CD4-positive, CD25-positive, alpha-beta regulatory T cell (primary cell): ENCODE measurements at places on chromosomes 3 and 15. TPM values are rescaled to one million over a fixed set of nuclear protein-coding genes. Genes with fewer than 3 reads are reported as not detected.

The COL6A5 gene
- not detected for total RNA-seq

The ATP13A5 gene
- total RNA-seq = not detected

The PSMD6 gene
- 86.7 TPM for total RNA-seq

The C3orf80 gene
- 0.15 TPM for total RNA-seq

The REC114 gene
- total RNA-seq = not detected

The PRICKLE2 gene
- 0.15 TPM for total RNA-seq

The GOLGA6B gene
- not detected for total RNA-seq

The DPPA2 gene
- not detected for total RNA-seq

The PYGO1 gene
- not detected for total RNA-seq

The TAGLN3 gene
- not detected for total RNA-seq

The TNNC1 gene
- total RNA-seq = 3.9 TPM

The ZNF80 gene
- 1.7 TPM for total RNA-seq

The MEX3B gene
- total RNA-seq = 1.6 TPM

The CSTA gene
- not detected for total RNA-seq

The SSUH2 gene
- not detected for total RNA-seq

The ESYT3 gene
- not detected for total RNA-seq

The ITIH3 gene
- total RNA-seq = not detected

The GXYLT2 gene
- 0.25 TPM for total RNA-seq

The PLSCR5 gene
- total RNA-seq = not detected

The CD80 gene
- 24.2 TPM for total RNA-seq

The DLL4 gene
- not detected for total RNA-seq

The SNX22 gene
- 0.20 TPM for total RNA-seq

The RHCG gene
- total RNA-seq = not detected

The OIP5 gene
- 0.96 TPM for total RNA-seq

The CCR9 gene
- total RNA-seq = not detected
